Cardiac fibroblast (primary cell): ENCODE measurements at places on chromosomes 16 and 17.

- no peak for DNase-seq
These were observed 217.9 kb upstream of the RPL38 start for GRCh38 chr17:73985466-73986015.

DNA sequence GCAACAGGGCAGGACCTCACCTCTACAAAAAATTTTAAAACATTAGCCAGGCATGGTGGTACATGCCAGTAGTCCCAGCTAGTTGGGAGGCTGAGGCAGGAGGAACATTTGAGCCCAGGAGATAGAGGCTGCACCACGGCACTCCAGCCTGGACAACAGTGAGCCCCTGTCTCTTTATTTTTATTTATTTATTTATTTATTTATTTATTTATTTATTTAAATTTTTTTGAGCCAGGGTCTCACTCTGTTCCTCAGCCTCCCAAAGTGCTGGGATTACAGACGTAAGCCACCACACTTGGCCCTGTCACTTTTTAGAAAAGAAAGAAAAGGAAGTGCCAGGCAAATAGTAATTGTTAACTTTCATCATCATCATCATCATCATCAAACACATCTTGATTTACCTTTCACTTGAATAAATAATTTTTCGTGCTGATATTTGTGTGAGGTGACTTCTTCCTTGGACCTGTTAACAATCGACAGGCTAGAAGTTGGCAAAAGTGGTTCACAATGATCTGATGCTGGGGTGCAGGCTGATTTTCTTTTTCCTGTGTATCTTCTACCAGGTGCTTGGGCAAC is 6.6 kb downstream of the PALB2 start:
- DNase-seq: no peak

- no peak for DNase-seq
These were observed 180.0 kb downstream of the TOX3 start for GRCh38 chr16:52366983-52367382.

- no peak for DNase-seq
These were observed 8.9 kb upstream of the CDC42EP4 start for GRCh38 chr17:73320601-73321264.

GRCh38 chr17:1274245-1274608 is 4.0 kb downstream of the BHLHA9 start:
- DNase-seq: no peak
